ENCODE measurements at places on chromosomes 6 and 20.

GRCh38 chr6:44062771-44063560 lies 64.3 kb downstream of the MRPL14 start:
- no peak for DNase-seq

DNA sequence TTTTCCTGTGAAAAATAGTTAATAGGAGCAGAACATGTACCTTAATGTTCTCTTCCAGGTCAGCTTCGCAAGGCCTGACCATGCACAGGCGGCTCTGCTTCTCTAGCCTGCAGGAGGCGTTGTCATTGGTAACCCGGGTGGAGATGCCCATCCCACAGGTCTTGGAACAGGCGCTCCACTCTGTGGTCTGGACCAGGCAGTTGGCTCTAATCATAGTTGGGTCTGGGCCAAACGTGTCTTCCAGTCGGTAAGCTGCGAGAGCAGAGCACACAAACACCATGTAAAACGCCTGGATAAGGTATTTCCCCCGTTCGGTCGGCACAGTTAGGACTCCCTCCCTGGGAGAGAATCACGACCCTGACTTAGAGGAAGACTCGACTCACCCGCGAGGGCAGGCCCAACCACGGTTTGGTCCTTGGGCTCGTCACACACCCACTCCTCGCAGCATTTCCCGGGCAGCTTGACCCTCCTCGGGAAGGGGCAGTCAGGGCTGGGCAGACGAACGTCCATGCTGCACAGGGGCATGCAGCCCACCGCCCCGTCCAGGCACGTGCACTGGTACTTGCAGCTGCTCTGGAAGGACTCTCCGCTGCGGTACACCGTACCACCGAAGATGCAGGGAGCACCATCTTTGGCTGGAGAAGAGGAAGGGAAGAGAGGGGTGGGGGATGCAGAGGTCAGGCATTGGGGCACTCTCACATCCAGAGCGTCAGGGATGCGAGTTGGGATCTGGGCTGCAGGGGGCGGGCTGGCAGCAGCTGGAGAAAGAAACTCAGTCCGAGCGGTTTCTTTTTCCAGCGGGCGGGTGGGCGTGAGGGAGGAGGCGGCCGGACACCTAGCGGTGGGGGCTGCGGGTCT lies 1.0 kb downstream of the CCN2 start:
- no peak for DNase-seq

DNA sequence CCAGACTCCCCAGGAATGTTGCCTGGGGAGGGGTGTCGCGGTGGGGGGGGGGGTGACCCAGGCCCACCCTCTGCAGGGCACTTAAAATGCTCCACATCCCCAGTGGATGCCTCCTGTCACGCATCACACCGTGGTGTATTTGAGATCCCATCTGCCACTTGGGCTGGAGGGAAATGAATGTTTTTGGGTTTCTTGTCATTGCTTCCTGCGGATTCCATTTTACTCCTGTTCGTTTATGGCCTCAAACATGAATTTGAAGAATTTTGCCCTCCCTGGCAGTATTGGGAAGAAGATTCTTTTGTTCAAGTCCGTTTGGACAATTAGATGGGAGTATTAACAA lies 544 bp upstream of the KHDC1 start:
- DNase-seq = no peak

- no peak for DNase-seq
These were observed 265.2 kb upstream of the RIN2 start for GRCh38 chr20:19492687-19493336.

DNA sequence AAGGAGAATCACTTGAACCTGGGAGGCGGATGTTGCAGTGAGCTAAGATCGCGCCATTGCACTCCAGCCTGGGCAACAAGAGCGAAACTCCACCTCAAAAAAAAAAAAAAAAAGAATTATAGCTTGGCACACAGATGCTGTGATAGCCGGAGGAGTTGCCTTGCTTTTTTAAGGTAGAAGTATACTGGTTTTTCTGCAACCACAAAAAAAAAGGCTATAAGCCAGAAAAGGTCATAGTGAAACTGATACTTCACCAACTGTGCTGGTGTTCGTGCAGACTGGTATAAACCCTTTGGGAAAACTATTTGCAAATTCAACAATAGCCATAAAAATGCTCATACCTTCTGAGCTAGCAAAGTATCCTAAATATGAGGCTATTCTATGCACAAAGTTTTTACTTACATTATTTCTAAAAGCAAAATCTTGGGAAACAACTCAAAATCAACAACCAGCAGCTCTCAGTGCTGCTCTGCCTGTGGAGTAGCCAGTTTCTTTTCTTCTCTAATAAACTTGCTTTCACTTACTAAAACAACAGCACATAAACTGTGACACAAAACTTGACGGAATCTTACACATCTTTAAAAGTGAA lies 44.0 kb downstream of the B4GALT5 start:
- no peak for DNase-seq

DNA sequence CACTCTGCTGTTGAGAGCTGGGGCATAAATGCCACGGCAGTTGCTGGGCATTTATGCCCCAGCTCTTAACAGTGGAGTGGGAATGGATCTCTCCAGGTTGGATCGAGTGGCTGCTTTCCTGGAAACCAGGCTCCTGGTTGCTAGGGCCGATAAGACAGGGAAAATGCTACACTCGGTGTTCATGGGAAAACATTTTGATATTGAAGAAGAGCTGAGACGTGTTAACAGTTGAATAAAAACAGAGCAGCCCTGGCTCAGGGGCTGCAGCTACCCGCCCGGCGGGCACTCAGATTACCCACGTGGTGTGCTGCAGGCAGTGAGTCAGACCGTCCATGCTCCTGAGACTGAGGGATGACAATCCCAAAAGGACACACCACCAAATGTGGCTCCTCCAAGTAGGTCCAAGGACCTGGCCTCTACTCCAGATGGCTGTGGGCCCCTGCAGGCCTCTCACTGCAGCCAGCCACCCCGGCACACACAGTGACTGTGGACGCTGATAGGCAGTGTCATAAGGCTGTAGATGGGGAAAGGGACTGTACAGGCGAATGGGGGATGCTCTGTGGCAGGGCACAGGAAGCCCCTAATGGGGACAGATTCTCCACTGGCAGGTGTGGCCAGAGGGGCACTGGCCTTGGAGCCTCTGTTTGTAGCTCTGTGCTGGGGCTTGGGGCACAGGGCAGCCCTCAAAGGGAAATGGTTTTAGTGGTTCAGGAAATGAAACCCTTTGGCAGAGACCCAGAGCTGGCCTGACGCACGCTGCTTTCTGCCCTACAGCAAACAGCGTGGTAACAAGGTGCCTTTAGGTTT lies 237.8 kb downstream of the LY86 start:
- DNase-seq = no peak

- no peak for DNase-seq
These were observed 247.8 kb upstream of the TCF21 start for GRCh38 chr6:133641104-133641503.

- no peak for DNase-seq
These were observed 106.9 kb downstream of the SLC22A3 start for GRCh38 chr6:160455081-160455480.

DNA sequence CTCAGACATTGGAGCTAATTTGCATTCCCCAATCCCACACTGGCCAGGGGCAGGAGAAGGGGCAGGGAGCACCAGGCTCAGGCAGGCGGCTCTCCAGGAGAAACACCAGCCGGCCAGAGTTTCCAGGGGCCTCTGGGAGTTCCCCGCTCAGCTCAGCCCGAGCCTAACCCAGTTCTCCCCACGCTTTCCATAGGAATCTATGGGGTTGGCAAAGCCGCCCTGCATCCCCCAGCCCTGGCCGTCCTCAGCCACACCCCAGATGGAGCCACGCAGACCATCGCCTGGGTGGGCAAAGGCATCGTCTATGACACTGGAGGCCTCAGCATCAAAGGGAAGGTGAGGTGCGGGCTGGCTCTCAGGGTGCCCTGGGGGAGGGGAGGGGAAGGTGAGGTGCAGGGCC lies 8.2 kb downstream of the NPEPL1 start:
- no peak for DNase-seq

GRCh38 chr6:136958168-136958567 lies 36.1 kb downstream of the SLC35D3 start:
- no peak for DNase-seq

GRCh38 chr6:134541001-134541400 lies 223.1 kb upstream of the SGK1 start:
- DNase-seq = no peak

GRCh38 chr6:5990786-5991185 lies 15.9 kb downstream of the NRN1 start:
- no peak for DNase-seq

DNA sequence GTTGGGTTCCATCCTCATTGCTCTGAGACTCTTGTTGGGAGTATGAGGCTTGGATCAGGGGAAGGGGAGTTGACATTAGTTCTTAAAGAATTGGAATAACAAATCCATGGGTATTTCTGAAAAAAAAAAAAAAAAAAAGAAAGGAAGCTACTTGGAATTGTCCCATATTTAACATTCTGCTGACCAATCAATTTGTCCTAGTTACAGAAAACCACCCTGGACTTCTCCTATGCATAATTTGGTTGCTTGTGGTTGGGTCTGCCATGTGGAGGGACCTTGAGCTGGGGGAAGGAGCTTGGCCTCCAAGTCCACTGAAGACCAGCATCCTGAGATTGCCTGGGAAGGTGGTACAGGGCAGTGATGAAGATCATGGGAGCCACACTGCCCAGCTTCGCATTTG lies 32.6 kb downstream of the PLG start:
- no peak for DNase-seq

- DNase-seq = no peak
These were observed 148.5 kb downstream of the CDC5L start for GRCh38 chr6:44535967-44536366.

GRCh38 chr6:101722991-101723579 lies 329.6 kb downstream of the GRIK2 start:
- no peak for DNase-seq

DNA sequence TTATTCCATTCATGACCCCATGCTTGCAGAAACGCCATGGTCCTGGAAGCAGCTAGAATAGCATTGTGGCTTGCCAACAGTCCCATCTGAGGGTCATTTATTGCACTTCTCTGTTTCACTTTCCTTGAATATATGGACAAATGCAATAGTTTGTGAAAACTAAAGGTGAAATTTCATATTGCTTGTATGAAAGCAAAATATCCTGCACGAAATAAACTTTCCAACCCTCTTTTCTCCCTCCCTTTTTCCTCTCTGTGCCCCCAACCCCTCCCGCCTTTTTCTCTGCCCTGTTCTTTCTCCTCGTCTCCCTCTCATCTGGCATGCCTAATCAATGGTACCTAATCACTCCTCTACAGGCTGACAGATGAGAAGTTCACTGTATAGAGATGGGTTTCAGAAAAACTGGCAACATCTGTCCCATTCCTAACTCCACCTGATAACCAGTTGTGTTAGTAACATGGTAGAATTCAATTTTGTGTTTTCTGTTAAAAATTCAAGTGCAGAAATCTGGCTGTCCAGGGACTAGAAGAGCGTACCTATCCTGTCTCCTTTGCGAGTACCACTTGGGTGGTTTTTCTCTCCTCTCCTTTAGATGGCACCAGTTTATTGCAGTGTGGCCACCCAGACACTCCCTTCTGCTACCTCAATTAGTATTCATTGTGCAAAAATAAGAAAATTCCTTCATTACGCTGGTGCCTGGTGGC lies 198.6 kb downstream of the FOXA2 start:
- DNase-seq = no peak

GRCh38 chr6:6596529-6597328 lies 8.2 kb downstream of the LY86 start:
- no peak for DNase-seq

Data from activated CD4-positive, CD25-positive, alpha-beta regulatory T cell (primary cell).